Stimulated activated CD8-positive, alpha-beta memory T cell treated with anti-CD3 and anti-CD28 coated beads, Interleukin-4, amount 100 ng/mL, for 4 hours (primary cell): ENCODE measurements at places on chromosomes 3 and 15.

DNA sequence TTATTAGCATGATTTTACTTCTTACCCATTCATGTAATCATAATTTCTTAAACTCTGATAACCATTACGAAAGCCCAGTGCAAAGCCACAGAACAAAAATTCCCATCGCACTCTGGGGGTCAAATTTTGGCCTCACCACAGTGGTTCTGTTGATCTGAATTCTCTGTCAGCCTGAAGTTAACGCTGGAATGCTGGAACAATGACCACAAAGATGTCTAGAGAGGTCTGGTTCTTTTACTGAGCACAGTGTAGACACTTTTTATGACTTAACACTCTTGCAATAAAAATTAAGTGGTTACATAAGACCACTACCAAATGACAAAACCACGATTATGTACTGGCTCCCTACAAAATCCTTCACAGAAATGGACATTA, 94.7 kb downstream of the PDZRN3 start:
- DNase-seq = no peak

- DNase-seq = no peak
Measured at GRCh38 chr15:82572986-82573385, 32.7 kb upstream of the RPS17 start.

DNA sequence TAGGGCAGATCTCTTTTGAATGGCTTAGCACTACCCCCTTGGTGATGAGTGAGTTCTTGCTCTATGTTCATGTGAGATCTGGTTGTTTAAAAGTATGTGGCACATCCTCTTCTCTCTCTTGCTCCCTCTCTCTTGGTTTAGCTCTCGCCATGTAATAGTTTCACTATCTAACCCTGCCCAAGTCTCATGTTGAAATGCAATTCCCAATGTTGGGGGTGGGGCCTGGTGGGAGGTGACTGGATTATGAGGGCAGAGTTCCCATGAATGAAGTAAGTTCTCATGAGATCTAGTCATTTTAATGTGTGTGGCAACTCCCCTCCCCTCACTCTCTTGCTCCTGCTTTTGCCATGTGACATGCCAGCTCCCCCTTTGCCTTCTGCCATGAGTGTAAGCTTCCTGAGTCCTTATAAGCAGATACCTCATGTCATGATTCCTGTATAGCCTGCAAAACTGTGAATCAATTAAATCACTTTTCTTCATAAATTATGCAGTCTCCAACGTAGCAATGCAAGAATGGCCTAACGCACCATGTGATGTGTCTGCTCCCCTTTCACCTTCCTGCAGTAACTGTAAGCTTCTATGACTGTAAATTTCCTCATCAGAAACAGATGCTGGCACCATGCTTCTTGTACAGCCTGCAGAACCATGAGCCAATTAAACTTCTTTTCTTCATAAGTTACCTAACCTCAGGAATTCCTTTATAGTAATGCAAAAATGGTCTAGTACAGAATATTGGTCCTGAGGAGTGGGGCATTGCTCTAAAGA, 74.8 kb upstream of the KCNH8 start:
- DNase-seq = no peak

- DNase-seq = no peak
Measured at GRCh38 chr15:73629798-73630429, 3.3 kb downstream of the NPTN start.

- no peak for DNase-seq
Measured at GRCh38 chr15:97234851-97235610, 725.5 kb upstream of the ARRDC4 start.

- no peak for DNase-seq
Measured at GRCh38 chr3:88149101-88149508, 654 bp upstream of the C3orf38 start.

- no peak for DNase-seq
Measured at GRCh38 chr3:14319654-14320182, 82.7 kb upstream of the SLC6A6 start.

- DNase-seq = no peak
Measured at GRCh38 chr15:79130535-79131130, 40.1 kb upstream of the RASGRF1 start.

DNA sequence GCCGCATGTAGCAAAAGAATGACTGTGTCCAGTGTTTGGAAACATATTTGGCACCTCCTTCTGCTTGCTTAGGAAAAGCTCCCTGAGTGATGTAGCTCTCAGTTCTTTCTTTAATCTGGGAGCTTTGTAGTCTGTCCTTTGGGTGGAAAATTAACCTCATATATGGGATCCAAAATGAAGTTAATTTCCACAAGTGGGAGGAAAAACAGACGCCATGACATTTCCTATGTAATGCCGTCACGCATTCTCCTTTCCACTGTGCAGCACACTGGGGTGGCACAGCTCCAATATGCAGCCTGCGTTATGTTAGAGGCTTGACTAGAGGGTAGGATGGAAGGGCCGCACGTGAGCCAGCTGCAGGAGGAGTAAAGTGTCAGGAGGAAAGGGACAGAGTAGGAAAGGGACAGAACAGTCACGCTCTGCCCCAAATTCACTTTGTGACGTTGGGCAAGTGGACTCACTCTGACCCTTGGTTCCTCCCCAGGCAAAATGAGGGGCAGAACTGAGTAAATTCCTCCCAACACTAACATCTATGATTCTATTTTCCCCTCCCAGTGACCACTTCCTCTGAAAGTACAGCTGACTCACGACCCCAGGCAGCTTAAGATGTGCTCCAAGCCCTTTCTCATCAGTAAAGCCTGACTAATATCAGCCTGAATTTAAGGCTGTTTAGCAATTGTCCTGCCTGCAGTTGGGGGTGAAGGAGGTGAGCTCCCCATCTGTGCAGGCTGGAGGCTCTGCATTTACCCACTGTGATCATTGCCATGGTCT, 176.5 kb upstream of the PFN2 start:
- DNase-seq = no peak

GRCh38 chr15:39504808-39505207, 76.1 kb upstream of the THBS1 start:
- no peak for DNase-seq

- no peak for DNase-seq
Measured at GRCh38 chr3:106342386-106342785, 473.6 kb upstream of the CBLB start.

GRCh38 chr3:112085735-112086075, 484 bp upstream of the C3orf52 start:
- DNase-seq = no peak

- DNase-seq = no peak
Measured at GRCh38 chr3:81695302-81695701, 66.1 kb downstream of the GBE1 start.

GRCh38 chr3:58537412-58538301, 667 bp upstream of the ACOX2 start:
- DNase-seq = no peak

- DNase-seq = no peak
Measured at GRCh38 chr15:64051093-64051402, 4.8 kb upstream of the DAPK2 start.

- DNase-seq = no peak
Measured at GRCh38 chr15:62644216-62644888, 398.2 kb upstream of the TPM1 start.

- no peak for DNase-seq
Measured at GRCh38 chr3:114635878-114636277, 342.1 kb downstream of the TIGIT start.

GRCh38 chr3:112560307-112560706, 1.5 kb downstream of the ATG3 start:
- no peak for DNase-seq

DNA sequence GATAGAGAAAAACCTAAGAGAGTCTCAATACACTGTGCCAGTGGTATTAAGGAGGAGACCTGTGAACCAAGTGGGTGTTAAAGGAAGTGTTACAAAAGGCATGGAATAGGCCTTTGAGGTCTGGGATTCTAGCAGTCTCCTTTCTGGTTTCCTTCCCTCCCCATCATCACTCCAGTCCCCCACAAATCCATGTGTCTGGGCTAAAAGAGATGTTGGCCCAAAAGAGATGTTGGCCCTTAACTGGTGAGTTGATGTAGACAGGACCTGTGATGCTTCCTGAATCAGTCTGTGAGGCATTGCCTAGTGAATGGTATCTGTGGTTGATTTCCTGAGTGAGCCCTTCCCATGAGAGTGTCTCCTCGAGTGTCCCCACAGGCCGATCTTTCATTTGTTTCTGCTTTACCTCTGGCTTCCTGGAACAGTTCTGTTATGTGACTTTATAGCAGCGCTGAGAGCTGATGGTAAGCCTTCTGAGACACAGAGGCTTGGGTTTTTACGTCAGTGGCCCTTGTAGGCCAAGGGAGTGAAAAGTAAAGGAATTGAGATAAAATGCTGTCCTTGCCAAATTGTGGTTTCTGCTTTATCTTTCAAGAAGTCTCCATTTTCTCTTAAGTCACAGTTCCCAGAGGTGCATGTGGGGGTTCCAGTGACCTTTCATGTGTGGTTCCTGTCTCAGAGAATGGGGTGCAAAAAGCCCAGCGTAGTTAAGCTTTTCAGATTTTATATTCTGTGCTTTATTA, 87.8 kb downstream of the KLHL25 start:
- DNase-seq = no peak

DNA sequence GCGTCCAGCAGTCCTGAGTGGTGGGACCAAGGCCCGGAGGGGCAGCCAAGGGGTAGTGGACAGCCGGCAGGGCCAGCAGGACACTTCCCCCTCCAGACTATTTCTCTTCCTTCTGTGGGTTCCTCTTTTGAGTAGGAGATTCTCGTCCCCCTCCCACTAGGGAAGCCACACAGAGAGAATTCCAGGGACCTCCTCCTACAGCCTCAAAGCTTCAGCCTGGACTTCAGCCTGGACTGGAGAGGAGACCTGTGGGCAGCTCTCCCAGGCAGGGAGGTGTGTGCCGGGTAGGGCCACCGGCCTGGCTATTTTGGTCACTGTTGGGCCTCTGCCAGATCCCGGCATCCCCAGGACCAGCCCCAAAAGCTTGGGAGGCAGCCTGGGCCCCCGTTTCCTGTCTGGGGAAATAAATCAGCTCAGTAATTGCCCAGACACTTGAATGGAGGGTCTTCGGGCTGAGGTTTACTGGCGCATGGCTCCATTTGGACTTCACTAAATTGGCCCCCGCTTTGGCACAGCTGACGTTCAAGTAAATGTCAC, 1.3 kb downstream of the SLC6A6 start:
- DNase-seq = no peak
